ENCODE measurements at places on chromosomes 4 and X.

- no peak for DNase-seq
Observed at GRCh38 chr4:90960433-90960832, 833.2 kb downstream of the CCSER1 start.

DNA sequence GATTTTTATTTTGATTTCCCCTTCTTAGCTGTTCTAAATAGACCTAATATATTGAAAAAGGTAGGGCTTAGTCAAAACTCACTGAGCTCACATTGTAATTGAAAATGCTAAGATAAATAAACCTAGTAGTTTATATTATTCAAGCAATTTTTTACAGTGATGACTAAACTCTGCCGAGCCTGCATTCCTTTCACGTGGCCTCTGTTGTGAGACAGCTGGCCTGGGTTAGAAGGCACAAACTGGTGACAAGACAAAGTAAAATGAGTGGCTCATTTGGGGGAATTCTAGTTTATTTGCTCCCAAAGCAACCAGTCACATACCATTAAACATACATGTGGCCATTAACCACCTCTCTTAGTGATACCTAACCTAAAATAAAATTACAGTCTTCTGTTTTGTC, 169.4 kb upstream of the TEX13C start:
- no peak for DNase-seq

GRCh38 chr4:142423861-142424260, 422.2 kb downstream of the INPP4B start:
- no peak for DNase-seq

- DNase-seq: no peak
Observed at GRCh38 chrX:134886002-134886596, 104.7 kb upstream of the SMIM10 start.

GRCh38 chr4:179871726-179872125, 2371.5 kb upstream of the TENM3 start:
- DNase-seq: no peak

Data from myocyte (in vitro differentiated cells).